ENCODE measurements at places on chromosomes 11 and 22. TPM values are rescaled to one million over a fixed set of nuclear protein-coding genes. Genes with fewer than 3 reads are reported as not detected.

Gene HEPN1
- polyA plus RNA-seq: not detected

Gene GRAP2
- 2.7 TPM for polyA plus RNA-seq

Gene SLC25A18
- polyA plus RNA-seq: 0.38 TPM

DNA sequence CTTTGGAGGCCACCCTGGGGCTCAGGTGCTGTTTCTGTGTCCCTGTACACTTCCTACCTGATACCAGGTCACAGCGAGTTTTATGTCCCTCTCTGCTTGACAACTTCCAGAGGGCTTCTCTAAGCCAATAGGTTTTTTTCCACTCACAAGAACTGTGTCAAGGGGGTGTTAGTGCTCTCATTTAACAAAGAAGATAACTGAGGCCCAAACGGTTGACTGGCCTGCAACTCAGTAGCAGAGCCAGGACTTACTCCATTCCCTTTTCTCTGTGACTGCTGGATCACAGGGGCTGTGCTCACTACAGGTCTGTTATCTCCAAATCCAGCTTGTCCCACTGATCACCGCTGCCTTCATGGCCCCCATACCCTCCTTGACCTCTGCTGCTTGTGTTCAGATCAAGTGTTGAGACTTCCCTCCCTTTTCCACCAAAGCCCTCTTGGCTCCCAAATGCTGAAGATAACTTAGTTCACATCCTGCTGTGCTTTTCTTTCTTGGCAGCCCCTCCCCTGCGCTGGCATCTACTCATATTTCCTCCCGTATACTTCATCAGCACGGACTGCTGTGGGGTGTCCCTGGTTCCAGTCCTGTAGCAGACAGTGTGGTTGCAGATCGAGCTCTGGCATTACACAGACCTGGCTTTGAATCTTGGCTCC, 41.3 kb downstream of the POU2F3 start:
- no peaks in the 10 kb centered on the region for H3K36me3 ChIP-seq
- H3K27me3 ChIP-seq: no peaks in the 10 kb centered on the region
- DNase-seq: no peak
- no peak overlapping the region for H3K27ac ChIP-seq
- no peaks in the 10 kb centered on the region for H3K4me1 ChIP-seq

GRCh38 chr11:1283091-1283511, 26.3 kb downstream of the TOLLIP start:
- H3K27ac ChIP-seq: no peak overlapping the region
- DNase-seq: no peak
- no peak overlapping the region for H3K4me3 ChIP-seq

GRCh38 chr11:119901657-119902577, 172.9 kb upstream of the NECTIN1 start:
- H3K4me1 ChIP-seq: peaks cover 51% of the 10 kb centered on the region
- H3K4me3 ChIP-seq: no peak overlapping the region
- H3K27me3 ChIP-seq: no peaks in the 10 kb centered on the region
- DNase-seq: no peak

DNA sequence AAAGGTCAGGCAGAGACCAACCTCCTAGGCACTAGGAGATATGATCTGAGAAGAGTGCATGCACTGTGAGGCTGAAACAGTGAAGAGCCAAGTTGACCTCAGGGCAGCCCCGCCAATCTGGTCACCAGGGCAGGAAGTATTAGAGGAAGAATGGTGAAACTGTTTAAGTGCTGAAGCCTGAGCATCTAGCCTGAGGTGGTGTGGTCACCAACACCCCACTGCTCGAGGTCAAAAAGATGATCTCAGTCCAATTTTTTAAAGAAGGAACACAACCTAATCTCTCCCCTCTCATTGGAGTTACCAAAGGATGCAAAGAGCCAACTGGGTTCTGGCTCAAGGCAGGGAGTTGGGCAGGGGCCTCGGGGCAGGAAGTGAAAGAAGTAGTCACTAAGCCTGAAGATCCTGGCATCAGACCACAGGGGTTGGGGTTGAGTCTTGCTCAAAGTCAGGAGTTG, 4.0 kb downstream of the APBB1 start:
- H3K36me3 ChIP-seq: no peaks in the 10 kb centered on the region
- no peak overlapping the region for H3K27ac ChIP-seq
- H3K4me3 ChIP-seq: no peak overlapping the region
- DNase-seq: no peak
- peaks cover 2% of the 10 kb centered on the region for H3K4me1 ChIP-seq

- no peaks in the 10 kb centered on the region for H3K4me1 ChIP-seq
- no peaks in the 10 kb centered on the region for H3K27me3 ChIP-seq
- no peaks in the 10 kb centered on the region for H3K36me3 ChIP-seq
Observed at GRCh38 chr11:76263657-76264056, 57.4 kb upstream of the WNT11 start.

GRCh38 chr11:35182317-35182939, 43.5 kb downstream of the CD44 start:
- peaks cover 2% of the 10 kb centered on the region for H3K36me3 ChIP-seq
- no peak for DNase-seq
- no peaks in the 10 kb centered on the region for H3K27me3 ChIP-seq
- no peaks in the 10 kb centered on the region for H3K4me1 ChIP-seq
- no peak overlapping the region for H3K4me3 ChIP-seq
- no peak overlapping the region for H3K27ac ChIP-seq

GRCh38 chr11:12249590-12250260, 127.6 kb upstream of the PARVA start:
- no peaks in the 10 kb centered on the region for H3K36me3 ChIP-seq
- H3K27me3 ChIP-seq: no peaks in the 10 kb centered on the region
- H3K4me3 ChIP-seq: no peak overlapping the region
- peak overlapping the region; percentile 79 for H3K27ac ChIP-seq
- H3K4me1 ChIP-seq: peaks cover 2% of the 10 kb centered on the region

GRCh38 chr22:27880778-27881394, 38.2 kb downstream of the PITPNB start:
- DNase-seq: peak; percentile 64
- H3K4me3 ChIP-seq: no peak overlapping the region

DNA sequence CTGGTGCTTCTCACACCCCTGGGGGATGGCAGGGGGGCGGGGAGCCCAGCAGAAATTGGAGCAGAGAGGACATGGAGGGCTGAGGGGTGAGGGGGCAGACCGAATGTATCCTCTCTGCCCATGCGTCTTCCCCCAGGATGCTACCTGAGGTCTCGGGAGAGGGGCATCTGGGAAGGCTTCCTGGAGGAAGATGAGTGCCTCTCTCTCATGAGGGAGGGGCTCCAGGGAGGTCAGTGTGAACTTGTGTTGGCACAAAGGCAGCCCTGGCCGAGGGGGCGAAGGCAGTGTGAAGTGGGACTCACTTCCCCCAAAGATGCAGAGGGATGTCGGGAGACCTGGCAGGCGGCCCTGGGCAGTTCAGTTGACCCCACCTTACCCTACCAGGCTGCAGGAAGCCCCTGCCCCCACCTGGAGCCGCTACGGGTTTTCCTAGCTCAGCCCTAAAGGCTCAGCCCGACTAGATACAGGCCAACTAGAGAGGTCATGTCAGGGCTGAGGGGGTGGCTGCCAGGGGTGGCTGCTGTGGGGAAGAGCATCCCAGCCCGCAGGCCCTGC, 10.4 kb downstream of the ASCL2 start:
- H3K27ac ChIP-seq: no peak overlapping the region
- no peaks in the 10 kb centered on the region for H3K4me1 ChIP-seq
- DNase-seq: no peak
- no peak overlapping the region for H3K4me3 ChIP-seq

DNA sequence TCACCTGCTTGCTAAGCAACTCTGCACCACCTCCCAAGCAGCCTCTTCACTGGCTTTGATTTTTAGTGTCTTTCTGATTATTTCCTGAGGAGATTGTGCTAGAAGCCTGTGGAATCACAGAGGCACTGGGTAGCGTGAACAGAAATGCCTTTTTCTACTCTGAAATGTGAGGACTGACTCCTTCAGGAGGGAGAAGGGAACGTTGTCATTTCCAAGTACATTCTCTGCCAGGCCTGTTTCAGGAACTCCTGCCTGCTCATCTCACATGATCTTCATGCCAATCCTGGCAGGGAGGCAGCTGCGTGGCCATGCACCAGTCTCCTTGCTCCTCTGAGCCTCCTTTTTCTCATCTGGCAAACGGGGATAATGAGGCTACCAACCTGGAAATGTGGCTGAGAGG, 49.8 kb upstream of the PRDM11 start:
- H3K4me1 ChIP-seq: no peaks in the 10 kb centered on the region
- H3K4me3 ChIP-seq: no peak overlapping the region
- no peak for DNase-seq
- no peaks in the 10 kb centered on the region for H3K27me3 ChIP-seq
- no peak overlapping the region for H3K27ac ChIP-seq
- H3K36me3 ChIP-seq: no peaks in the 10 kb centered on the region

- H3K36me3 ChIP-seq: no peaks in the 10 kb centered on the region
- H3K4me3 ChIP-seq: no peak overlapping the region
- no peaks in the 10 kb centered on the region for H3K4me1 ChIP-seq
- no peak for DNase-seq
Observed at GRCh38 chr11:29959488-29959887, 57.3 kb downstream of the KCNA4 start.

GRCh38 chr11:11349106-11349825, 3.8 kb downstream of the CSNK2A3 start:
- no peaks in the 10 kb centered on the region for H3K27me3 ChIP-seq
- H3K4me3 ChIP-seq: no peak overlapping the region
- H3K27ac ChIP-seq: no peak overlapping the region
- no peaks in the 10 kb centered on the region for H3K4me1 ChIP-seq
- H3K36me3 ChIP-seq: no peaks in the 10 kb centered on the region
